ENCODE measurements at places on chromosomes 4 and X. TPM values are rescaled to one million over a fixed set of nuclear protein-coding genes. Genes with fewer than 3 reads are reported as not detected.

SUPT20HL2 gene
- total RNA-seq = not detected

ANKRD50 gene
- 0.17 TPM for total RNA-seq

SCML2 gene
- 0.22 TPM for total RNA-seq

EVC2 gene
- total RNA-seq = 3.2 TPM

L1CAM gene
- 2.1 TPM for total RNA-seq

RIPPLY1 gene
- not detected for total RNA-seq

FREM3 gene
- 0.25 TPM for total RNA-seq

GPRASP1 gene
- 27.0 TPM for total RNA-seq

CT45A5 gene
- not detected for total RNA-seq

TMSB15C gene
- total RNA-seq = 3.8 TPM

FGFBP1 gene
- not detected for total RNA-seq

GC gene
- not detected for total RNA-seq

CCKAR gene
- not detected for total RNA-seq
